ENCODE measurements at places on chromosomes 16 and 17.

DNA sequence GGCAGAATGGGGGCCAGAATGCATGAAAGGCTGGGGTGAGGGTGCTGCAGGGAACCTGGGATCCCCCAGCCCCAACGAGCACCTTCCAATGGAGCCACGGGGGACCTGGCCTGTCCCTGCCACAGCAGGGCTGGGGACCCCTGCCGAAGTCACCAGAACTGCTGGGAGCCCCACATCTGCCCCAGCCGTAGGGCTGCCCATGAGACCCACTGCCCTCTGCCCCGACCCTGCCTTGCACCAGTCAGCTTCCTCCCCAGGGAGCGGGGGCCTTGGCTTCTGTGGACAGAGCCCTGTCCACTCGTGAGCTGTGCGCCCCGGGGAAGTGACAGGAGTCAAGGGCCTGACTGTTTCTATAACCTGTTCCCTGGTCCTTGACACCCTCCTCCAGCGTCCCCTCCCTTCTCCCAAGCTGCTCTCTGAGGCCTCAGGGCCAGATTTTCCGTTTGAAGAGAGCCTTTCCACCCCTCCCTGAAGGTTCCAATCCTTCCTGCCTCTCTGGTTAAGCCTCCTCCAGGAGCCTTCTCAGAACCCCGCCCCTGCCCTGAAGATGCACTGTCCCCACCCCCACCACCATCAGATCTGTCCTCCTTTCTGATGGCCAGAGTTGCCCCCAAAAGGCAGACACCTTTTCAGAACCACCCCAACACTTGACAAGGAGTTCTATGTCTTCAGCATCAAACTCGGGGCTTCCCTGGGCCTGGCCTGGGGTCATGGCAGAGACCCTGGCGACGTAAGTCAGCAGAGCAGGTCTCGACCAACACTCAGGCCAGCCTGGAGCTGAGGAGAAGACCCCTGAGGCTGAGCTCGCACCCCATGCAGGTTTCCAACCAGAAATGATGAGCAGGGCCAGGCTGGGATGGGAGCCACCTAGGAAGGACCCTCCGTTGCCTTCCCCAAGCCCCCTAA is 10.7 kb upstream of the PRR29 start:
- DNase-seq: peak; percentile 49

DNA sequence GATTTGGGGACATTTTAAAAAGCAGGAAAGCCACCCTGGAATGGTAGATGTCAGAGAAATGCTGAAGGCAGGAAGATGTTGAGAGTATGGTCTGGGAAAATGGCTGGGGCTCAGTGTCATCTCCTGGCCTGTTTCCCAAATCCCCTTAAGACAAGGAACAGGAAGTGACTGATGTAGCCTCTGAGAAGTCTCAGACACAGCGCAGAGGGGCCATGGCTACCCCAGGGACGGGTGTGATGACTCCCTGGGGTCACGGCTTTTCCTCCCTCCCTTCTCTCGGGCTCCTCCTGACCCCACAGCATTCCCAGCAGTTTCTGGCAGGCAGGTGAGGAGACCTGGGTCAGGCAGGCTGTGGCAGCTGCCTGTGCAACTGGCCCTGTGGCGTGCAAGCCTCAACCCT is 45.4 kb downstream of the RAP1GAP2 start:
- no peak for DNase-seq

DNA sequence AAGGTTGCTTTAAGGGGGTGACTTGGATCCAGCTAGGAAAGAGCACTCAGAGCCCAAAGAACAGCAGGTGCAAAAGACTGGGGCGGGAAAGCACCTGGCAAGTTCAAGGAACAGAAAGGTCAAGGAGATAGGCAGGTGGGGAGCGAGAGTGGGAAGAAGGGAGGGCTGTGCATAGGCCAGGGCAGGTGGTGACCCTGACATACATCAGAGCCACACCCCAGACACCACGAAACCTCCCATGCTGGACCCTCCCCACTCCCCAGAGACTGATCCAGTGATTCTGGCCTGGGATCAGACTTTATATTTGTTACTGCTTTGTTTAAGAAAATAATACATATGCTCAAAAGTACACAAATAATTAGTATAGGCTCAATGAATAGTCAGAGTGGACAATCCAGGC is 48.5 kb upstream of the RBFOX3 start:
- DNase-seq: no peak

DNA sequence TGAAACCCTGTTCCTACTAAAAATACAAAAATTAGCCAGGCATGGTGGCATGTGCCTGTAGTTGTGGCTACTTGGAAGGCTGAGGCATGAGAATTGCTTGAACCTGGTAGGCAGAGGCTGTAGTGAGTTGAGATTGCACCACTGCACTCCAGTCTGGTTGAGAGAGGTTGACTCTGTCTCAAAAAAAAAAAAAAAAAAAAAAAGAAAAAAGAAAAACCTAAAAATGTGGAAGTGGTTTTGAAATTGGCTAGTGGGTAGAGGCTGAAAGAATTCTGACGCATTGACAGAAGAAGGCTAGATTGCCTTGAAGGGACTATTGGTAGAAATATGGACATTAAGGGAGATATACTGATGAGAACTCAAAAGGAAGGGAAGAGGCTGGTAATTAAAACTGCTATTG is 33.6 kb upstream of the CPPED1 start:
- no peak for DNase-seq

DNA sequence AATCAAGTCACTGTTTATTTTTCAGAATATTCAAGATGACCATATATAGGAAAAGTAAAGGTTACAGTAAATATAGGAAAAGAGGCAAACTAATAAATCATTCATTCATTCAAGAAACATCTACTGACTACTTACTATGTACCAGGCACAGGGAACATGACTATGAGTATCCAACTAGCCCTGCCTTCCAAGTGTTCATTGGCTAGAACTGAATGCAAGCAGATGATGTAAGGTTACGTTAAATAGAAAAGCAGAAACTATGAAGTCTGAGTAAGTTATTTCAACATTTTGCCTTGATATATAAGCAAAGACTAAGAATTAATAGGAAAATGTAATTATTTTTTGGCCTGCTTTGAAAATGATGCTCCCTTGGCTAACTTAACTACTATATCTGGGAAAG is 36.7 kb downstream of the SPAG9 start:
- no peak for DNase-seq

- DNase-seq: no peak
These were observed 318.7 kb upstream of the RBFOX1 start for GRCh38 chr16:7013990-7014389.

DNA sequence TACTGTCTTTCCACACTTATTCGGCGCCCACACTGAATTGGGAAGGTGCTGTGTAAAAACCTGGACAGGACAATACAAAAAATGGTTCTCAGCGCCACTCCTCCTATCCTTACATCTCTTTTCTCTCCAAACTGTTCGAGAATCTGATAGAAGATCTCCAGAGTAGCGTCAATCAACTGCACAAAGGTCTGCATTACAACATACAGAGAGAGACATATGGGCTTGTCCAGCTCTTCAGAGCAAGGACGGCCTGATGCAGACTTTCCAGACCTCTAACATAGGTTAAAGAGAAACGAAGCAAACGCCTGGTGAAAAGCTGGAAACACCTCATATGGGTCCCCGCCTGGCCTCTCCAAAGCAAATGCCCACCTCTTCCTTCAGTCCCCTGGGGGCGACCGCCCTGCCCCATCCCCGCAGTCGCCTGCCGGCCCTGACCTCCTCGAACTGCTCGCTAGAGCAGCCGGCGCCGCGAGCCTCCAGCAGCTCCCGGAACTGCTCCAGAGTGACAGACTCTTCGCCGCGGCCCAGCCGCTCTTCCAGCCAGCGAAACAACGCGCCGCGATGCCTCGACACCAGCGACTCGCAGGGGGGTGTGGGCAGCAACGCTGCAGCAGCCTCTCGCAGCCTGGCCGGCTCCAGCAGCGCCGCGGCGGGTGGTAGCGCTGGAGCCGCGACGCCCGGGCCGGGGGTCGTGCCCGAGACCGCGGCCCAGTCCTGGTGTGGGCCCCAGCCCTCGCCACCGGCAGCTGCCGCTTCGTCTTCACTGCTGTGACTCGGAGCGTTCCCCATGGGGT is 526 bp downstream of the ZZEF1 start:
- DNase-seq: peak; percentile 82

- DNase-seq: no peak
These were observed 45.7 kb upstream of the KPNB1 start for GRCh38 chr17:47603830-47604597.

GRCh38 chr17:66126231-66126630 is 65.7 kb downstream of the CEP112 start:
- no peak for DNase-seq

- DNase-seq: no peak
These were observed 21.6 kb downstream of the PIP4K2B start for GRCh38 chr17:38777641-38778250.

GRCh38 chr17:17137731-17138585 is 68.2 kb downstream of the PLD6 start:
- no peak for DNase-seq

DNA sequence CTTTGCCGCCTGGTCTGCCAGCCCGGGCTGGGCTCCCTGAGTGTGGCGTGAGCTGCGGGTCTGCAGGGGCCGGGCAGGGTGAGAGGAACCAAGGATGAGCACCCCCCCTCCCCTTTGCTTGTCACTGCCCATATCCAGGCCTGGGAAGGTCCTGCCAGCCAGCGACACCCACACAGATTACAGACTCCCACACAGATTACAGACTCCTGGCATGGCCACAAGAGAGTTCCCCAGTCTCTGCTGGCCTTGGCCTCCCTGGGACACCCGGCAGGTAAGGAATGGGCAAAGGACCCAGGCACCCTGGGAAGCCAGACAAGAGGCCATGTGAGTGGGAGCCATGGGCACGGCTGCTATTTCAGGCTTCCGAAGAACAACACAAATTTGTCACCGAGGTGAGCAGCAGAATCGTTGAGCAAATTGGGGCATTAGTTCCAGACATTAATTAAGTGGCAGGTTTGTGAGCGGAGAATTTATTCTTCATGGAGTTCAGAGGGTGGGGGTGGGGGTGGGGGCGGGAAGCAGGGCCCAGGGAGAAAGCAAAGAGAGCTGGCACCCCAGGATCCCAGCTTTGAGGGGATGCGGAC is 41.4 kb downstream of the SRCIN1 start:
- DNase-seq: no peak

- DNase-seq: peak; percentile 76
These were observed 32.1 kb downstream of the NDE1 start for GRCh38 chr16:15682105-15682570.

- no peak for DNase-seq
These were observed 551.1 kb upstream of the CDH11 start for GRCh38 chr16:65672960-65673359.

DNA sequence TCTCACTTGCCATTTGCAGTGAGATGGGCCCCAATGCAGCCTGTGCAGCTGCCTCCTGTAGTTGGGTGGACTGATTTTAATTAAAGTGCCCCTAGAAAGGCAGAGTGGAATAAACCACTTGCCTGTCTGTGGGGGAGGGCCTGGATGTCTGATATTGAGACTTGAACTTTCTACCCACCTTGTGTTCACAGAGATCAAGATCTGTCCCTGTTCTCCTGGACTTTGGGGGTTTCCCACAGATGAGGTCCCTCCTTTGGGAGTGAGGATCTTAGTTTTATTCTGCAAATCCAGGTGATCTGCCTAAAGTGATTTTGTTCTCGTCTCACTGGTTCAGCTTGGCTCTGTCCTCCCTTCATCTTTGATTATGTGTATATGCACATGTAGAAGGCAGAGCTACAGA is 7.7 kb upstream of the DHRS13 start:
- DNase-seq: no peak

GRCh38 chr17:80702315-80703141 is 157.9 kb downstream of the RPTOR start:
- no peak for DNase-seq

DNA sequence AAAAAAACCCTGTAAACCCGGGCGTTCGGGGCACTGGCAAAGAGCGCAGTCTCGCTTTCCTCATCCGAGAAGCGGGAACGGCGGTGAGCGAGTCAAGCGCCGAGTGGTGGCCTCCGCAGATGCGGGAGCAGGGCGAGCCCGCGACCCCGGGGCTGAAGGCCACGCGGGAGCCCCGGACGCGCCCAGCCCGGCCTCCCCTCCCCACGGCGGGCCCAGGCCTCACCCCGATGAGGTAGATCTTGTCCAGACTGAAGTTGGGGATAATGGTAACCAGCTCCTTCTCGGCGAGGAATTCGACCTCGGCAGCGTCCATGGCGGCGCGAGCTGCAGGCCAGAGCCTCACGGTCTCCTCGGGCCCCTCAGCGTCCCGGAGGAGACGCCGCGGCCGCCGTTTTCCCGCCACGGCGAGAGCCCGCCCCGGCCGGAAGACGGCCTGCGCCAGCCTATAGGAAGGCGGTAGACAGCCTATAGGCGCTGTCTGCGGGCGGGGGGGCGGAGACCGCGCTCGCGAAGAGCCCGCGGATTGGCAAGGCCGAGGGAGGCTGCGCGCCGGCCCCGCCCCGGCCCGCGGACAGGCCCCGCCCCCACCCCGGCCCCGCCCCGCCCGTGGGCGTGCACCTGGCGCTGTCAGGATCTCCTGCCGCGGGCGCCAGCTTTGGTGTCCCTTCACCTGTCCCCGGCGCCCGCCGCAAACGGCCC is at the start of gene GINS2:
Gene GINS2, minus strand, starts transcription at position 369 of the 699 bp plus-strand sequence. Its CDS starts 56 bp downstream, at position 313.
- DNase-seq: peak; percentile 93

DNA sequence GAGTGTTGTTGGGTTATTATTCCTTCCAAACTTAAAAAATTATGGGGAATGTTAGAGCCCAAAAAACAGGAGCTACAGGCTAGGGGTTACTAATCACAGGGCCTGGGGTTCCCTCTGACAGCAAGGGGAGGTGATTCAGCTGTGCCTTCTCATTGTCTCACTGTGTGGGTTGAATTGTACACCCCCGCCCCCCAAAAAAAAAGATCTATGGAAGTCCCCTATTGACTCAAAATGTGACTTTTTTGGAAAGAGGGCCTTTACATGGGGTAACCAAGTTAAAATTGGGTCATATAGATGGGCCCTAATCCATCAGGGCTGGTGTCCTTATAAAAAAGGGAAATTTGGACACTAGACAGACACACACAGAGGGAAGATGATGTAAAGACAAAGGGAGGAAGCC is 190.2 kb downstream of the SOX9 start:
- DNase-seq: no peak

DNA sequence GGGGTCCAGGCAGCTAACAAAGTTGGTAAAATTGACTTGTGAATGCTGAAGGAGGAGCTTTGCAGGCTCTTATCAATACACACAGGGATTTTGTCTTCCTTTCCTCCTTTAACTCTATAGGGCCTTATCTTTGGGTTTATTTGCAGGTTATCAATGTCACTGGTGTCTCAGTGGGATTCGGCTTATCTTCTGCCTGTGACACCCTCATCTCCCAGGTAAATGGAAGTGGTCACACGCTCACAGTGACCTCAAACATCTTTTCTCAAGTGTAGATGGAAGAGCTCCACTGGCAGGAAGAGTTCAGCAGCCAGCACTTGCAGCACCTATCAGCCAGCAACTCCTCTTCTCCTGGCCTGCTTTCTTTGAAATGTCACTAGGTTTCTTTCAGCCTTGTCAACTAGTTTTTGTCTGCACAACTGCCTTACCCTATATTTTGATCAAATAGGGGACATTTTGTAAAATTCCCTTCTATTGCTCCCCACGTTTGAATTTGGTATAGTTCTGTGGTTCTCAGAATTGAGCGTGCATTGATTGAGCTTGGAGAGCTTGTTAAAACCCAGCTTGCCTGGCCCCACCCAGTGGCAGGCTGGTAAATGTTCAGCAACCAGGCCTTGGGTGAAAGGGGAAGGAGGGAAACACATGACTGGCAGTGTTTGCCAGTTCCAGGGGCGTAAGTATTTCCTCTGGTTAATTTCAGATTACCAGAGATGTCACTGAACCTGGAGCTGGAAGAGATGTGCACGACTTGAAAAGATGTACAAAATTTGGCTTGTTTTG is 12.8 kb downstream of the SLC47A1 start:
- DNase-seq: peak; percentile 78

GRCh38 chr16:10983159-10983558 is 38.8 kb downstream of the CLEC16A start:
- no peak for DNase-seq

GRCh38 chr17:8073627-8074484 is 13.7 kb downstream of the ALOX12B start:
- DNase-seq: peak; percentile 93

- DNase-seq: no peak
These were observed 1.6 kb downstream of the NDUFAF8 start for GRCh38 chr17:81240761-81241160.

Measured in aorta (tissue), 5 donors.